ENCODE measurements at places on chromosomes 6 and 20. TPM values are rescaled to one million over a fixed set of nuclear protein-coding genes. Genes with fewer than 3 reads are reported as not detected.

PDYN gene
- total RNA-seq: not detected

GSTA3 gene
- total RNA-seq: not detected

NAA20 gene
- 32.6 TPM for total RNA-seq

IL17A gene
- total RNA-seq: not detected

HRH3 gene
- not detected for total RNA-seq

PAX1 gene
- under 0.01 TPM for total RNA-seq

DNA sequence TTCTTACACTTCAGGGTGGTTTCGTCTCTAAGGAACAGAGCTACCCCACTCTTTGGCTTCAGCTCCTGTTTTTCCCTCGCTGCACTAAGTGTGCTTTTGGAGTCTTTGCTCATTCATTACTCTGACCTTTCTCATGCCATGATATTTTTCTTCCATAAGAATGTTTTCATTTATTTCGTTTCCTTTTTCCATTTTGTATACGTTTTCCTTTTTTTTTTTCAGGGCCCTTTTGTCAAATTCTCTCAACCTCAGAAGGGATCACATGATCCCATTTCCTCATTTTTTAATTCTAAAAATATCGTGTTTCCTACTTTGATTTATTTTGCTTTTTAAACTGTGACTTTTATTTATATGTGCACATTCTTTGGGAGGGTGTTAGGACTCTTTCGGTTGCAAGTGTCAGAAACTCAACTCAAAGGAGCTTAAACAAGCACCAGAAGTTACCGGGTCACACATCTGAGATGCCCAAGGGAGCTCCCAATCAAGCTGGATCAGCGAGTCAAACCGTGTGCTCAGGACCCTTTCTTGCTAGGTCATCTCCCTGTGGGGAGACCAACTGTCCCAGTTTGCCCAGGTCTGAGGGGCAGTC, 40.6 kb downstream of the GCNT2 start:
- DNase-seq: no peak

- peak; percentile 45 for DNase-seq
These were observed 114.8 kb downstream of the MYLK4 start for GRCh38 chr6:2635911-2636310.

DNA sequence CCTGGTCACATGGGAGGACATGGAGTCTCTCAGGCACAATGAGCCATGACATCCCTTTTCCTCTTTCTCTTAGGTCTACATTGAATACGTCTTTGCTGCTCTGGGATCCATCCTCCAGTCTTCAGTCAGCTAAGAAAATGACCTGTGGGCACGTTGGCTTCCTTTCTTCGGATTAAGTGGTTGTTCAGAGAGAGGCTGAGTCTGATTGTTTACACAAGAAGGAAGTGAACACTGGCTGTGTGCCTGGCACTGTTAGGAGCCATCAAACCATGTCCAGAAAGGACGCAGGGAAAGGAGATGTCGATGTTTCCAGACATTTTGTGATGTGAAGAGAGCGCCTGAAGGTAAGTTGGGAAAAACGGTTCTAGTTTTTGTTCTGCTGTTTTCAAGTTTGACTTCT, 309.9 kb upstream of the CDYL start:
- no peak for DNase-seq

DNA sequence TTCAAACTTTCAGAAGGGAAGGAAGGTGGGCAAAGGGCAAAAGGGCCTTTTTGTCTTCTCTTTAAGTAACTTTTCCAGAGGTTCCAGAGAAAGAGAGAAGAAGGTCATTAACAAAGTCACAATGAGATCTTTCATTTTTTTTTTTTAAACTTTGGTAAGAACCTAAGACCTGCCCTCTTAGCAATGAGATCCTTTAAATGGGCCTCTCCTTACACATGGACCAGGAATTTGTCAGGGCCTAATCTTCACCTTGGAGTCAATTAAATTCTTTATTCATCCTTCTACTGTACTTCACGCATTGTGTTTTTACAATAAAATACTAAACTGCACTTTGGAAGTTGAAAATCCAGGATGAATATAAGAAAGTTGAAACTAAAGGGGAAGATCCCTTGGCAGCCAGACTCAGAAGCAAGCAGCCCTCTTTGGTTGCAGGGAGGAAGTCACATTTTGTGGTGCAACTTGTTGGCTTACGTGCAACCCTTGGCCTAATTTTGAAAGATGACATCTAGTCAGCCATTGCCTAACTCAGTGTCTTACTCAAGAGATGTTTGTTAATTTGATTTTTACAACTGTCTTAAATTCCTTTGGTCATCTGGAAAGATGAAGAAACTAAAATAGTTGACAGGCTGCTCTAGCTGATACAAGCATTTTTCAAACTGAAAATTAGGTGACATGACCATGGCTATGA, 11.9 kb upstream of the TMEM170B start:
- DNase-seq: no peak

- DNase-seq: peak; percentile 93
These were observed at the start of gene BMP2 for GRCh38 chr20:6767536-6768227. Gene BMP2 (plus strand): TSS chr20:6767686. CDS start chr20:6770127, 2,441 bp downstream.

GRCh38 chr20:24102290-24102689, 113.7 kb upstream of the GGTLC1 start:
- no peak for DNase-seq

DNA sequence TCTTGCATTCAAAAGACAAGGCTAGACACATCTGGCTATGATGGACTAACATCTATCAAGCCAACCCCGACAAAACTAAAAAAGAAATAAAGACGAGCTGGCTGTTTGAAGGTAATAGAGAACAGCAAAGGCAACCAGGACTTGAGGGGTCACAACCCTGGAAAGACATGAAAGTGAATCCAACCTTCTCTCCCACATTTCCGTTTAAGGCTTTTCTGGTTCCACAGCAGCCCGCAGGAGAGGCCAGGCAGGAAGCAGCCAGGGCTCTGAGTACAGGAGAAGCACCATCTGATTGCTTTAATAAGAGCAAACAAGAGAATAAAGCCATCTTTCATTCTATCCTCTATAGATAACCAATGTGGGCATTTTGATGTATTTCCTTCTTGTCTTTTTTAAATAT, 14.3 kb downstream of the CNKSR3 start:
- DNase-seq: no peak

DNA sequence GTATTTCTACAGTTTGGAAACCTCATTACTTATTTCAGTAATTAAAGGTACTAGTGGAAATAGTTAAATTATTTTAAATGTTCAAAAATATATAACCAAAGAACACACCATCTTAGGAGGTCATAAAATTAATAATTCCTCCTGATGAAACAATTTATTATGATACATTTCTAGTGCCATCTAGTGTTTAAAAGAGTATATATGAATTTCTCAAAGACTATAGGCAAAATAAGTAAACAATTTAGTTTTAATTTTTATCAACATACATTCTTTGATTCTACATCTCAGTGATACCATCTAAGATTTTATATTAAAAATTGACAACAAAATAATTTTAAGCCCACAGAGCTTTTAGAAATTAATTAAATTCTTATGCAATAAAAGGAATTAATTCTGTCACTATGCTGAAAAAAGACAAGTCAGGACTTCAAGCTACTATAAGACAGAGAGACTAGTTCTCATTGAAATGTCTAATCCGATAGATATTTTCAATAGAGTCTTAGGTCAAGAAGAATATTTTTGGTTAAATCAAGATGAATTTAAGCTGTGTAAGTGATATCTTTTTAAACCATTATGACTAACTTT, 107.8 kb upstream of the RNF217 start:
- DNase-seq: no peak

DNA sequence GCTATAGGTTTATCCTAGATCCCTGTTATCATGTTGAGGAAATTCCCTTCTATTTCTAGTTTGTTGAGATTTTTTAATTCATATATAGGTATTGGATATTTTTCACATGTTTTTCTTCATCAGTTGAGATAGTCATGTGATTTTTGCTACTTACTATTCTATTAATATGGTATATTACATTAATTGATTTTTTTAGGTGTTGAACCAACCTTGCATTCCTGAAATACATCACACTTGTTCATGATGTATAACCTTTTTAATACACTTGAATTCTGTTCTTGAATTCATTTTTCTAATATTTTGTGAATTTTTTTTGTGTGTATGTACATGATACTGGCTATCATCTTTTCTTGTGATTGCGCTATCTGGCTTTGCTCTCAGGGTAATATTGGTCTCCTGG, 25.5 kb upstream of the CAP2 start:
- no peak for DNase-seq

- DNase-seq: no peak
These were observed 23.6 kb upstream of the THEMIS start for GRCh38 chr6:127924440-127924839.

GRCh38 chr6:96836631-96837080, 621 bp downstream of the GPR63 start:
- no peak for DNase-seq

- no peak for DNase-seq
These were observed 9.9 kb upstream of the GTSF1L start for GRCh38 chr20:43736588-43737158.

Data from osteoblast (primary cell).